ENCODE measurements at places on chromosomes 4 and X.

DNA sequence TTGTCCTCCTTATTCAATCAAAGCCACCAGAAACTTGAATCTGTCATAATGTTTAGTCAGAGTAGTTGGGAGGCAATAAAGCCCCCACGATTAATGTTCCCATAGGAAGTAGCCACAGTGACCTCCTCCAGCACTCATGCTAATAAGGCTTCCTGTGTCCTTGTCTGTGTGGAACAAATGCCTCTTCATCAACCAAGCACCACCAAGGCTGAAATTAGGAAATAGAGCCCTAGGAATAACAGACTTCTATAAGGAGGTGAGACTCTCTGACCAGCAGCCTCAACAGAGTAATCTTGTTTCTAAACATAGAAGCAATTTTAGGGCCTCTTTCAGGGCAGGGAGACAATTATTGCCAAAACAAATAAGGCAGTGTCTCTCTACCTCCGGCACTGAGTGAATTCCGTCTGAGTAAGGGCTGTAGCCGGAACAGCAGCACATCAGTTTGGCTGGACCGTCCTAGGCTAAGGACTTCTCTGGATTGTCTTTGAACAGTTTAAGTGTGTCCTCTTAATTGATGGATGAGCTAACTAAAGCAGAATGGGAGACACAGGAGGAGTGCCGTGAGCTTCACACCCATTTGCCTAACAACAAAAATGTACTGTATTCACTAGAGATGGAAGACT lies 329.2 kb upstream of the HAND2 start:
- no peak for DNase-seq

DNA sequence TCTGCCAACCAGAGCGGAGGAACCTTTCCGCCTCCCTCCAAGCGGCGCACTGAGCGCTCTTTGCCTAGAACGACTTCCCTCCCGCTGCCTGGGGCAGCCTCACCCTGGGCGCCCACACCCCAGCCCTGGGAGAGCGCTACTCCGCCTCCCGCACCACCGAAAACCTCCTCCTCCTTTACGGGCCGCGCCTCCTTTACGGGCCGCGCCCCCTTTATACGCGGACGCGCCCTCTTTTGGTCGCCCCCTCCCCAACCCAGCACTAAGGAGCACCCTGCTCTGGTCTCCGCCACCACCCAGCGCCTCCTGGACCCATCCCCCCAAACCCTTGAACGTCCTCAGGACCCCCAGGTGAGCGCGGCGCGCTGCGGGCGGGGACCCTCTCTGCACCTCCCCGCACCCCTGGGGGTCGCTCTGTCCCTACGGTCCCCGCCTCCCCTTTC lies 586 bp upstream of the NSG1 start:
- DNase-seq: no peak

- no peak for DNase-seq
These were observed 164.9 kb downstream of the MAML3 start for GRCh38 chr4:139988863-139989765.

- no peak for DNase-seq
These were observed 135.8 kb downstream of the RAPGEF2 start for GRCh38 chr4:159238631-159239030.

GRCh38 chr4:175691791-175692190 lies 120.3 kb downstream of the GPM6A start:
- DNase-seq: no peak

GRCh38 chr4:94038195-94038594 lies 169.5 kb upstream of the SMARCAD1 start:
- no peak for DNase-seq

DNA sequence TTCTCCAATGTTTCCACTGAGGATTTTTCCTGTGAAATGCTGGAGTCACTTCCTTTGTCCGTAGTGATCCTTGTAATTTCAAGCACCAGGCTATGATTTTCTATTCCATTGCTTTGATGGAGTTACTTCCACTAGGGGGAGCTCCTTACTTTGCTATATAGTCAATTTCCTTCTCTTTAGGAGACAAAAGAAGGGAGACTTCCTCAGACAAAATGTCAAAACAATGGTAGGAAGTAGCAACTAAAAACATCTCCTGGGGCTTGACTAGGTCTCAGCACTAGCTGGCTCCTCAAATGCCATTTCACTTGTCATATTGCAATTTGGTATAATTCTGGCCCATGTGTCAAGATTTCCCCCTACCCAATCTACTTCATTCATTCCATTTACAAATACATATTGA lies 24.1 kb downstream of the ZCCHC12 start:
- DNase-seq: no peak

DNA sequence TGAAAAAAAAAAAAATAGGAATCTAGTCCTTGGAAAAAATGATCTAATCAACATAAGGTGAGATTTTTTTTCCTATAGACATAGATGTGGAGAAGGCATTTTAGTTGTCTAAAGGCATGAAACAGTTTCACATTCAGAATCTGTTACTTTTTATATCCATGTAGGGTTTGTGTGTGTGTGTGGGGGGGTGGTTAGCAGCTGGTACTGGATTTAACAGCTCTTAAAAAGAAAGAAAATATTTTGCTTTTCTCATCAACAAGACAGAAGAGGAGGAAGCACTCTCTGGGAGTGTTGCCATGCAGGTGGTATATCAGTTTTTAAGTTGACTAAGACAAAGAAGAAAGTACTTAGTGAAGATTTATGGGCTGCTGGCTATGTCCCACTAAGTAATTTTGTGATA lies 122.3 kb downstream of the VCX3B start:
- no peak for DNase-seq

GRCh38 chr4:120842031-120842430 lies 80.5 kb downstream of the PRDM5 start:
- DNase-seq: no peak

- no peak for DNase-seq
These were observed 33.9 kb downstream of the SPRY1 start for GRCh38 chr4:123430501-123430900.

DNA sequence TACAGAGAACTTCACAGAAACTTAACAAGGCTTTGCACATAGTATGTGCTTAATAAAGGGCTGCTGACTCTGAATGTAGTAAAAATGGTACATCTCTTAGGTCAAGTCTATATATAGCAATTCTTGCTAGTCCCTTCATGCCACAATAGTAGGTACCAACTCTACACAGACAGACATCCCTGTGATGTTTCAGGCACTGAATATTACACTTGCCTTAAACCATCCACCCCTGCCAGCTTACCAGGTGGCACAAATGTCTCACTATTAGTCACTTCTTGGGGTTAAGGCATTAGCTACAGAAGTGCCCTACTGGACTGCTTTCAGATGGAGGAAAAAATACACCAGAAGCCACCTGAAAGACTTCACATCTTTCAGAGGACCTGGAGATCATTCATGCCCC lies 86.3 kb upstream of the CITED1 start:
- no peak for DNase-seq

- DNase-seq: no peak
These were observed 66.9 kb downstream of the TAB3 start for GRCh38 chrX:30822068-30822681.

GRCh38 chrX:101484135-101484534 lies 1.1 kb upstream of the ARMCX4 start:
- DNase-seq: no peak

- DNase-seq: no peak
These were observed 88.8 kb downstream of the DRD5 start for GRCh38 chr4:9870165-9870790.

- DNase-seq: no peak
These were observed 53.4 kb downstream of the PALLD start for GRCh38 chr4:168550064-168550766.

- no peak for DNase-seq
These were observed 2.3 kb downstream of the GBA3 start for GRCh38 chr4:22695029-22695428.

DNA sequence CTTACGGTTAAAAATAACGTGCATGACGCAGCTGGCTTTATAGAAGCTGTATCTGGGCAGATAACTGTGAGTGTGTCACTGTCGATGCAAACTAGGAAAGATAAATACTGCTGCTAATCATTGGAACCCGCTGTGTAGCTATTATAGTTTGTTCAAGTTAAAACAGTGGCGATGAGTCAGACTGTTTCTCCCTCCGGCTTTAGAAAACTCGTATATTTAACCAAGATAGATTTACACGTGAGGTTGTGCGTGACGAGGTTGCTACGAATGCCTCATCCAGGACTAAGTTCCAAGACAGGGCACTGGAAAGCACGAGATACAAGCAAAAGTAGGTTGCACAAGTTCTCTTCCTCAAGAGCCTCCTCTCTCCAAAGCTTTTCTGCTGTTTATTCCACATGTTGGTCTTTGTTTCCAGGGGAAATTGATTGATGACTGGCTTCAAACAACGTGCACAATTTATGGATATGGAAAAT lies 270.7 kb downstream of the FBXW7 start:
- no peak for DNase-seq

DNA sequence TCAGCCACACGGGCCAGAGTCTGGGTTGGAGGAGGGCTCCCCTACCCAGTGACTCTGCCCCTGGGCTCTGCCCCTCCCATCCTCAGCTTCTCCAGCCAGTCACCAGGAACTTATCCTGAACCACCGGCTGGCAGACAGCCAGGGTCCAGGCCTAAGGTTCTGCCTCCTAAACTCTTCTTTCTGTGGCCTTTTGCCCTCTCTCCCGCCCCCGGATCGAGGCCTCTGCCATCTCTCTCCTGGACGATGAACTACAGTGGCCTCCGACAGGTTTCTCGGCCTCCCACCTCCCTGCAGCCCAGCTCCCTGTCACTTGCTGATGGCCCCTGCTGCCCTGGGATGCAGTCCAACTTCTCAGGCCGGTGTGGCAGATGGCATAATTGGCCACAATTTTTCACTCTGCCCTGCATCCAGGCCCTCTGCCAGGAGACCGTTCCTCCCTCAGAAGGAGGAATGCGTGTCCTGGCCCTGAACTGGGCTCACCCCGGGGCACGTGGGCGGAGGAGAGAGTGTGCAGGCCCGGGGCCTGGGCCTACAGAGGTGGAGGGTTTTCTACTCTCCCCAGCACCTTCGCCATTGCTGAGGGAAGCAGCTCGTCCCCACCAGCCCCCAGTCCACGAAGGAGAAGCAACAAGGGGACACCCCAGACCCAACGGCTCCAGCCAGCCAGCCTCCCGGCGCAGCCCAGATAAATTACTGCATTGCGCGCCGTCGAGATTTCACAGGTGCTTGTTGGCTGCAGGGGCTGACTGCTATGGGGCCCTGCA lies 81.9 kb upstream of the LRPAP1 start:
- DNase-seq: no peak

DNA sequence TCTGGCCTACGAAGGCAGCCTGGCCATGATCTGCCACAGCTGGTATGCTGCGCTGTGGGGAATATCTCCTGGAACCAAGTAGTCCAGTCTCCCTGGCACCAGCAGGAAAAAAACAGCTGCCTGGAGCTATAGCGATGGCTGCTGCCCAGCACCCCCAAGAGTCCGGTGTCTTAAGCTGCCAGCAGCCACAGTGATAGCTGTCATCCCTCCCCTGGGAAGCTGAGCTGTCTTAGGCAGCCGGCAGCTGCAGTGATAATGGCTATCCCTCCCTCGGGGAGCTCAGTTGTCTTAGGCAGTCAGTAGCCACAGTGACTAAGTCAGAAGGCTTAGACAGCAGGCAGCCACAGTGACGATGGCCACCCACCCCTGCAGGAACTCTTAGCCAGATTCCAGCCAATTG lies 205.1 kb downstream of the STPG2 start:
- DNase-seq: no peak

DNA sequence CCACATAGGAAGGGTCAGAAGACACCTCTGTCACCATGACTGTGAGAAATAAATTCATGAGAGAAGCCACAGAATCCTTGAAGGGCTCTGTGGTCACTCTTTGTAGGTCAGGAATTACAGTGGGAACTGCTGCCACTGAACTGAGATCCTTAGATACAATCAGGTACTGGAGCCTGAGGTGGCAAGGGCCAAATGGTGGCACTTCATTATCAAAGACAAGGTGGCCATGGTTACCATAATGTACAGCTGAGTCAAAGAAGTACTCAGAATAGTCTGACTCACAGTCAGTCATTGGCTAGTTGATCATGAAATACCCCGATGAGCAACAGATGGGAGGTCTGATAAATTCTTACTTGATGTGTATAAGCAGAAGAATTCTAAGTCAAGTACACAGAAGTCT lies 131.9 kb downstream of the RTL3 start:
- no peak for DNase-seq

GRCh38 chr4:36115312-36115711 lies 129.0 kb downstream of the ARAP2 start:
- no peak for DNase-seq

DNA sequence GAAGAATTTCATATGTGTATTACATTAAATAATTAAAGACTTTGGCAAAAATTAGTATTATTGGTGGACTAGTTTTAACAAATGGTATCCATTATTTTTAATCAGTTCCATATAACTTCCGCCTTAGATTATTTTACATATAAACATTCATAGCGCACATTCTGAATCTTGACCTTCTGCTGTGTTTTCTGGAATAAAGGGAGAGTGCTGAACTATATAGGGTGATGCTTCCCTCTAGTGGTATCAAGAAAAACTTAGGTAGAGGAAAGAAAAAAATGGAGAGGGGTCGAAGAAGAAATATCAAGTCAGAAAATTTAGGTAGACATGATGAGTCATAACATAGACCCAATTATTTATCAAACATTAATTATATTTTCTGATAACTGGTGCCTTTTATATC lies 155.6 kb upstream of the PACRGL start:
- no peak for DNase-seq

GRCh38 chrX:151852294-151852693 lies 60.4 kb upstream of the MAGEA4 start:
- no peak for DNase-seq

GRCh38 chrX:153880440-153880815 lies 5.5 kb downstream of the L1CAM start:
- DNase-seq: no peak

DNA sequence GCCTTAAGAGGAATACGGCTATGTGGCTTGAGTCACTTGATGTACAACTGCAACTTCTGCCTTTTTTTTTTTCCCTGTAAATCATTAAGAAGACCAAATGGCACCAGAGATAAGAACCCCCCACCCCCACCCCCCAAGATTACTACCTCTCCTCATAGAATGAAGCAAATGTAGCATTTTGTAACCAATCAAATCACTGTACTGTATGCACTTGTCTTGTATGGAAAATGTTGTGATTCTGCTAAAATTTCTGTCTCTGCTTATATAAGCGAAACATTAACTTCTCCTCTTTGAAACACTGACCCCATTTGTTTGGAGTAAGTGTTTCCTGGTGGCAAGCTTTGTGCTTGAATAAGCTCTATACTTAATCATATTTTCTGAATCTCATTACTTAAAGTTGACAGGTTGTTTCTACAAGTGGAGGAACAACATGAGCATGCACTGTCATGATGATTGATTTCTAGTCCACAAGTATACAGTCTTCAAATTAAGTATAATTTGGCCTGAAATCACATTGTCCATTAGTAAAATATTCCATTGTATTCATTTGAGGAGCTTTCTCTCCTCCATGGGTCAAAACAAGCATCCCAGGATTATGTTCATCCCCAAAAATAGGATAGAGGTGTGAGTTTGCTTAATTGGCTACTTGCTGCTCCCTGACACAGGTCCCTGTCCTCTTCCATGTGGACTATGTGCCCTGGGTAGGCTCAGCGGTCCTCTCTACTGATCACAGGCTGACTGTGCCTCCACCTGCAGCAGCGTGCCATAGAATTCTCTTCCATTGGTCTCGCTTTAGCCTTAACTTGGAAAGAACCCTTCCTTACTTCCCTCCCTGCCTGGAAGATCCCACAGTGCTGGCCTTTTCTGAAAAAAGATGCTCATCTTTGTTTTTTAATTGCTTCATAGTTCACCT lies 104.0 kb upstream of the BMP2K start:
- DNase-seq: no peak

- DNase-seq: no peak
These were observed 34.9 kb upstream of the SH3RF1 start for GRCh38 chr4:169305651-169306050.

Data from activated T-cell treated with anti-CD3 and anti-CD28 coated beads, Interleukin-2, amount 50 U/mL, for 1 hour (primary cell).